ENCODE measurements at places on chromosomes 16 and 17.

DNA sequence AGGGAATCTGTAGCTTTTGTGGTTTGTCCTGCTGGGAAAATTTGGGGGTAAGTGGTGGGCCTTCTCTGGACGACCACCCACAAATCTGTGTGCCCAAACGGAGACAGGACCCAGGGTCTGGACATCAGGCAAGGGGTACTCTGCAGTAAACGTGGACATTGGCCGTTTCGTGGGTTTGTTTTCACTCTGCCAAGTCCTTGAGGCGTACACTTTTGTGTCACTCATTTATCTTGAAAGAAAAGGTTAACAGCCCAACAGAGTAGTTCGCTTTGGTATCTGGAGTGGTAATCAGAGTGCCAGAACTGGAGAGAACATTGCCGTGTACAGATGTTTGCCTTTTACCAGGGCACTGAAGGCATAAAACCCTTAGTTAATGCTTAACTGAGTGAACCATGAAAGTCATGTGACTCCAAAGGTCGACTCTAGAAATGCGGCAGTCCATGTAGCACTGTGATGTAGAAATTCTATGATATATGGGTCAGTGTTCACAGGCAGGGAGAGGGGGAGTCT, 15.4 kb downstream of the NAA60 start:
- DNase-seq, result no peak

DNA sequence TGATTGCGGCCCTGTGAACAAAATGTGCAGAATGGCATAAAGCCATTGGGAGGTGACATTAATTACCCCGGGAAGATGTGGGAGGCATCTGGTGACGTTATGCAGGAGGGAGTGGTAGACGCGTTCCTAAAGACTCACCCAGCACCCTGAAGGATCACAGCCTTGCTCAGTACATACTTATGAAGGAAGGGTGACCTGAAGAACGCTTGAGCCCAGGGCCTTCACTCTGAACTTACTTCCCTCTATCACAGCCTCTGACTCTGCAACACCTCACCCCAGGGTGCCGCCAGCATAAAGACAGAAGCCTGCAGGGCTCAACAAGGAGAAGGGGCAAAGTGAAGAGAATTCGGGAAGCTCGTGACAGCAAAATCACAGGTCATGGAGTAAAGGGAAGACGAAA, 9.4 kb downstream of the MFSD6L start:
- peak; percentile 18 for DNase-seq

DNA sequence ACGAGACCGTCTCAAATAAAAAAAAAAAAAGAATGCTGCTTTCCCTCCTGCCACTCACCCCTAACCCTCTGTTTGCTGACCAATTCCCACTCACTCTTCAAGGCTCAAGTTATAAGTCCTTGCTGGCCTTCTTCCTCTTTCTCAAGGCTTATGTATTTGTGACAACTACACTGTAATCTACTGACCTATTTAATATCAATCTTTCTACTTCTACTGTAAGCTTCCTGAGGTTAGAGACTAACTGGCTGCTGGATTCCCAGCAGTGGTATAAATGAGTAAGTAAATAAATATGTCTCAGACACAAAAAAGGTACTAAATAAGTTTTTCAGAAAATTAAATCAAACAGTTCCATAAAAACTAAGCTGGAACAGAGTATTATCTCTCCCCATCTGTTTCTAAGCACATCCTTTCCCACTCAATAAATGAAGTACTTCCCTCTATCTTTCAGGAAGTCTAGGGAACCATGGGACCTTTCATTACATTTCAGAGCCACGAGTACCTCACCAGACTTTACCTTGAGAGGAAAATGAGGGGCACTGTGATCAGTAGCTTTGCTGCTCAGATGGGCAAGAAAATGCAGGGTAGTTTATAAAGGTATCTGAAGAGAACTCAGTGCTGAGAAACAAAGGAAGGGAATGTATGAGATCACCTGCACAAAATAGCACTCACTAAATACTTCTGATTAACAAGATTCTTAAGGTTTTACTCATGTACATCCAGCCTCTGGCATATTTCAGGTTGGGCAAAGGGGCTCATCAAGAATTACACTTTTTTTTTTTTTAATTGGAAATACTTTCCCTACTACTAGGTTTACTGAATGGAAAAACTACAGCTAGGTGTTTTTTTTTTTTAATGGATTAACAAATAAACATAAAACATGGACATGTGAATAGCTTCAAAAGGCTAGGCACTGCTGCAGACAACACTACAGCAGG, 10.8 kb downstream of the SSH2 start:
- DNase-seq, result peak; percentile 83

- no peak for DNase-seq
These were observed 2.9 kb upstream of the FLCN start for GRCh38 chr17:17239832-17240231.

GRCh38 chr16:30755955-30756780, 5.7 kb downstream of the CFAP119 start:
- no peak for DNase-seq

DNA sequence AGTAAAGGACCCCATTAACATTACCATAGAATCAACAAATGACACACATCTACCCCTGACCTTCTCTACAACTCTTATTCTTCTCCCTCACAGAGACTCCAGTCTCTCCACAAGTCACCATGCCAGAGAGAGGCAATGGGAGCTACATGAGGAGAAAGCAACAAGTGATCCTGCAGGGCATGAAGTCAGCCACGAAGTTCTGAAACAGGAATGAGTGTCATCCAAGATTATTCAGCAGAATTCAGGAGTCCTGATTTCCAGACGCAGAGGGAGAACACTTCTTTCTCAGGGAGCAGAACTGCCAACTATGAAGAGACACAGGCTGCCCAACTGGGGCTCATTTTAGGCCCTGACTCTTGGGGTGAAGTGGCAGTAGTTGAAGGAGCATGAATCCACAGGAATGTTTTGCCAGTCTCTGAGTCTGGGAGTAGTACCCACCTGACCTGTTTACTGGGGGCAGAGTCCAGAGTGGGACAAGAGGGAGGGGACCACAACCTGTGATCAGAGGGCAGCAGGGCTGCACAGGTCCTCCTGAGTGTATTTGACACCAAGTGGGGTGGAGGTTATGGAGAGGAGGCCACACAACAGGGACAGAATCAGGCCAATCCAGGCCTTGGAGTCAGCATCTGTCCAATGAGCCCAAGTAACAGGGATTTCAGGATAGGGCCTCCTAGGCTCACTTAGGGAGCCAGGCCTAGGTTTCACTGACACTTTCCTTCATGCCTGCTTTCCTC, 2.4 kb upstream of the MTMR4 start:
- DNase-seq, result no peak

- DNase-seq, result peak; percentile 71
These were observed 10.0 kb downstream of the GPR179 start for GRCh38 chr17:38333635-38334295.

GRCh38 chr17:1766382-1767135, 4.7 kb downstream of the SERPINF1 start:
- no peak for DNase-seq

GRCh38 chr16:72961115-72961832, 86.7 kb downstream of the ZFHX3 start:
- DNase-seq, result no peak

- no peak for DNase-seq
These were observed 946 bp downstream of the STUB1 start for GRCh38 chr16:680967-681745.

DNA sequence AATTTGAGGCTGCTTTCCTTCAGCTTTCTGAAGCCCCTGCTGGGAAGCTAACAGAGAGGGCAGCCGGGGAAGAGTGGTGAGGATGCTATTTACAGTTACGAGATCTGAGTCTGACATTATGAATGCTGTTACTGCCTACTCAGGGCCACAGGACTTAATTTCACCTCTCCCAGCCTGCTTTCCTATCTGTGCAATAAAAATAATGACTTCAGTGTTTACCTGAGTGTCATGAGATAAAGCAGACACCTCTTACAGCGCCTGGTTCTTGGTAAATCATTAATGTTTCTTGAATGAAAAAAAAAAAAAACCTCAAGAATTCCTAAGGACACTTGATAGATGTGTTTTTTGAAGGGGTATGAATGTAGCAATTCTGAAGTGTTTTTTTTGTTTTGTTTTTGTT, 24.2 kb upstream of the CPHXL start:
- no peak for DNase-seq

GRCh38 chr16:28003021-28003865, 60.3 kb downstream of the GSG1L start:
- DNase-seq, result no peak

DNA sequence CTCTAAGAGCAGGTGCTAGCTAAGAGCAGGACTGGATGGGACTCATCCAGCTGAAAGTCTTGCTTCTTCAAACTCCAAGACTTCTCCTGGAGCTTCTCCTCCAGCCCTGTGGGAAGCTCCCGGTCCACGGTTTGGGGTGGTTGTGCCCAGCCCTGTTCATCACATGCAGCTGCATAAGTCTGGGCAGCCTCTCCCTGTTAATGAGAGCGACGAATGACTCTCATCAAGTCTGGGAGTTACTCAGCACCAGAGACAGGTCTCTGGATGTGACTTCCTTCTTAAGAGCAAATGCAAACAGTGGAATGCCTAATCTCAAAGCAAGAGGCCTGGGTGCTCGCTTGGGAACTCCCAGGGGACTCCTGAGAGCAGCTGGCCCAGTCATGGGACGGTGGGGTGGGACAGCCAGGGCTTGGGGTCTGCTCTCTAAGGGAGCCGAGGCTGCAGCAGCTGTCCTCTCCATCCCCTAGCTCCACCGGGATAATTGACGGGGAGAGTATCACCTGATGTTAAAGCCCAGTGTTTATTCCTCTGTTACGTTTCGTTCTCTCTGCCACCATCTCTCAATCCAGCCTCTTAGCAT, 35.3 kb upstream of the CRHR1 start:
- DNase-seq, result no peak

GRCh38 chr16:84737192-84738011, 37.6 kb downstream of the USP10 start:
- no peak for DNase-seq

DNA sequence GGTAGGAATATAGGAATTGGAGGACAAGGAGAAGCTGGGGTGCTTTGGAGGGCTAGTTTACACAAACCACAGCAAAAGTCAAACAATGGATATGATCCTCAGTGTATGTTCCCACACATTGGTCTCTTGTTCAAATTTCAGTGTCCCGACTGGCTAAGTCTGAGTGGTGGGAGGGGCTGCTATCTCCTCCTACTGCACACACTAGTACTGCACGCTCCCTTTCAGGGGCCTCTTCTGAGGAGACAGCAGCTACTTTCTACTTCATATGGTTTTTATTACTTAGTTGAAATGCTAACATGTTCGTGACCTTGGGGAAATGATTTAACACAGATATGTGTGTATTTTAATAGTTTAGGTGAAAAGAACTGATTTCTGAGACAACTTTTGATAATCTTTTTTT, 18.8 kb upstream of the KRT10 start:
- DNase-seq, result no peak

DNA sequence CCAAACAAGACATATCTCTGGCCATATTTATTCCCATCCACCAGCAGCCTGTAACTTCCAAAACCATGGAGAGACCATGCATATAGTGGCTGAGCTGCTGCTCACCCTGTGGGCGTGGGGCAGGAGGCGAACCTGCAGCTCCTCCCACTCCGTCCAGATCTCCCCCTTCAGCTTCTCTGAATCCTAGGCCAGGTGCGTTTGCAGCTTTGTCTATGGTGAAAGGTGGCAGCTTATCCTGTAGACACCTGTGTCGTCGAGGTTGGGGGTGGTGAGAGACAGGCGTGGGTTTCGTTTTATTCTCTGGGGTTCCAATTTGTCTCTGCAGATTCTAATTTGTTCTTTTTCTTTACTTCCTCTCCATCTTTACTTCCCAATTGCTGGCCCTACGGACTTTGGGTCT, 9.7 kb upstream of the ANKS4B start:
- no peak for DNase-seq

GRCh38 chr16:19774024-19774423, 56.0 kb downstream of the IQCK start:
- DNase-seq, result no peak

GRCh38 chr16:50204453-50205108, 51.5 kb downstream of the TENT4B start:
- no peak for DNase-seq

DNA sequence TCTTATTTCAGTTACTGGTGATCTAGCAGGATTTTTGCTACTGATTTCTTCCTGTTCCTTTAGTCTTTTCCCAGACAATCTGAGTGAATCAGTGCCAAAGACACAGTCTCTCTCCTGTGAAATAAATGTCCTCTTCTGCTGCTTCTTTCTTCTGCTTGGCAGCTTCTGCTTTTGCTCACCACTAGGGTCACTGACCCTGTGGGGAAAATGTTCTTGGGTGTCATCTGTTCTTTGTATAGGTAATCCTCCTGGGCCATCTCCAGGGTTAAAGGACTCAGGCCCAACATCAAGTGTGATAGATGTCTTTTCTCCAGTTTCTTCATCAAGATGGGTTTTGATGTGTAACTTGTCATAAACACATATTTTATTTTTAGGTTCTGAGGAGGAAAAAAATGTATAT, 5.2 kb downstream of the PALB2 start:
- DNase-seq, result peak; percentile 8

DNA sequence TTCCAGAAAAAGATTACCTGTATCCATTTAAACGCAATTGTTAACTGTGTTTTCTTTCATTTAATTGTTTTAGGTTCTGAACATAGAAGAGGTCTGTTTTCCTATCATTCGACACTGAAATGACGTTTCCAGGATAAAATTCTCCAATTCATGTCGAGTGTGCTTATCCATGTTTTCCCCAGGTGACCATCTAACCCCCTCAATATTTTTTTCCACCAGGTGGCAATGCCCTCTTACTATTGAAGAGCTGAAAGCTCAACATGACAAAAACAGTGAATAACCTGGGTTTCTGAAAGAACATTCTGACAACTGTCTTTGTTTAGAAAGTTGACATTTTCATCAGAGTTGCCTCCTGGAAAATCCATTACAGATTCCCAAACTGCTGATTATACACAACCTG, 948.7 kb downstream of the KCNJ2 start:
- peak; percentile 49 for DNase-seq

DNA sequence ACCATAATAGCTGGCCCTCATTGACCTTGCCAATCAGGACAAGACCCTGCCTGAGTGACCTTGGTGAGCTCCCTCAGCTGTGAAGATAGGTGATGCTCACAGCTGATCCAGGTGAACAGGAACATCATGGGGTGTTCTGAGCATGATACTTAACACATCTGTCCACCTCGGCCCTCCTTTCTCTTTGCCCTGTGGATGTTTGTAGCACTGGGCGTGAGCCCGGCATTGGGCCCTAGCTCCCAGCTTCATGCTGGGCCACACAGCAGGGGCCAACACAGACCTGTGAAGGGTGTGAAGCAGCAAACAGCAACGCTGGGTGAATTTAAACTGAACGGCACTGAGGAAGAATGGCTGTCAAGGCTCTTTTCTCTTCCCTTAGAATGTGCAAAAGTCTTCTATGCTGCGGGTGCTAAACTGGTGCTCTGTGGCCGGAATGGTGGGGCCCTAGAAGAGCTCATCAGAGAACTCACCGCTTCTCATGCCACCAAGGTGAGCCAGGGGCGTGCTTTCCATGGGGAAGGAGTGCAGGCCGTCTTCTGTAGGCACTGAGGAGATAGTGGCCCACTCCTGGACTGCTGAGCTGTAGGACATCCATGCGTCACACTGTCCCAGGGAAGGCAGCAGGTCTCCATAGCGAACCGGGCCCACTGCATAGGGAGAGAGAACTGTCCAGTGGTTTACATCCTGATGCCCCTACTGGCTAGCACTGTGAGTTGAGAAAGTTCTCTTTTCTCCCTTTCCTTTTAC, 35.9 kb downstream of the TMEM11 start:
- no peak for DNase-seq

GRCh38 chr17:21676281-21677111, 15.8 kb upstream of the KCNJ18 start:
- DNase-seq, result no peak

GRCh38 chr16:55539049-55539448, 27.4 kb upstream of the CAPNS2 start:
- no peak for DNase-seq

Data from mesendoderm (in vitro differentiated cells).